MM.1S (cell line): ENCODE measurements at places on chromosomes 2 and 18.

GRCh38 chr2:118988706-118989105, 46.7 kb downstream of the MARCO start:
- DNase-seq: no peak

GRCh38 chr2:209933499-209934483, 68.6 kb upstream of the RPE start:
- no peak for DNase-seq

DNA sequence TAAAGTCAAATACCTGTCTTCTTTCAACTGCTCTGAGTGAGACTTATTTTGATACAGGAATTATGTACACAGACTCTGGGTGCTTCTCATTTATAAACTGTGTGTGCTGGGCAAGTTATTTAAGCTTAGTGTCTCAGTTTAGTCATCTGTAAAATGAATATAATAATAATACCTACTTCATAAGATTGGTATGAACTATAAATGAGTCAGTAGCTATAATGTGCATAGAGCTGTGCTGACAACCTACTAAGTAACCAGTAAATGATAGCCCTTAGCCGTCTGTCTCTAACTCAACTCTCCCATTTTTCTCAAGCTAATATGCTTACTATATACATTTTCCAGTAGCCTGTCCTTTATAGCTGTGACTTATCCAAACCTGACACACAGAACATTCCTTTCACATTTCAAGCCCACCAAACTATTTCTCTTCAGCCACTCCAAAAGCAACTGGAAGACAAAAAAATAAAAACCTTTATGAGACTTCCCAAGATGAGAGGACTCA, 319.8 kb downstream of the ETAA1 start:
- no peak for DNase-seq

- peak; percentile 64 for DNase-seq
These were observed 26.2 kb downstream of the NAB1 start for GRCh38 chr2:190674966-190675650.

DNA sequence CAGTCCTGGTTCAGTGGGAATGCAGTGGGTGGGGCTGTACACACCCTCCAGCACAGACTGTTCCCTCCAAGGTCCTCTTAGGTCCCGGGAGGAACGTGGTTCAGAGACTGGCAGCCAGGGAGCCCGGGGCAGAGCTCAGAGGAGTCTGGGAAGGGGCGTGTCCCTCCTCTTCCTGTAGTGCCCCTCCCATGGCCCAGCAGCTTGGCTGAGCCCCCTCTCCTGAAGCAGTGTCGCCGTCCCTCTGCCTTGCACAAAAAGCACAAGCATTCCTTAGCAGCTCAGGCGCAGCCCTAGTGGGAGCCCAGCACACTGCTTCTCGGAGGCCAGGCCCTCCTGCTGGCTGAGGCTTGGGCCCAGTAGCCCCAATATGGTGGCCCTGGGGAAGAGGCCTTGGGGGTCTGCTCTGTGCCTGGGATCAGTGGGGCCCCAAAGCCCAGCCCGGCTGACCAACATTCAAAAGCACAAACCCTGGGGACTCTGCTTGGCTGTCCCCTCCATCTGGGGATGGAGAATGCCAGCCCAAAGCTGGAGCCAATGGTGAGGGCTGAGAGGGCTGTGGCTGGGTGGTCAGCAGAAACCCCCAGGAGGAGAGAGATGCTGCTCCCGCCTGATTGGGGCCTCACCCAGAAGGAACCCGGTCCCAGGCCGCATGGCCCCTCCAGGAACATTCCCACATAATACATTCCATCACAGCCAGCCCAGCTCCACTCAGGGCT, 17.5 kb upstream of the FAHD2A start:
- no peak for DNase-seq

- DNase-seq: no peak
These were observed 1237.8 kb upstream of the ZEB2 start for GRCh38 chr2:145757503-145758246.

- DNase-seq: no peak
These were observed 48.4 kb downstream of the MAP2 start for GRCh38 chr2:209472112-209472832.

DNA sequence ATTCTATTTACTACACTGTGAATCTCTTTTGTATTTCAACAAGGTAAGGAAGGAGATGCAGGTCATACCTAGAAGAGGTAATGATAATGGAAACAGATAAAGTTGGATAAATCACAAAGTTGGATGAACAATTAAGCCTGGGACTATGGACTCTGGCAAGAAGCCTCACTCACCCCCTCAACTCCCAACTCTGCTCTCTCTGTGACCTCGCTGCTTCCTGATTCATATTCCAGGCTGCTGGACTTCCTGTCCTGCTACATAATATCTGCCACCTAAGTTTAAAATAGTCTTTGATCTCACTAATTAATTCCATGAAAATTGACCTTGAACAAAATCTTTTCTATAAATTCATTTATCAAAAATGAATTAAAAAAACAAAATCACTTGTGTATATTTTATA, 215.3 kb downstream of the CALCRL start:
- DNase-seq: no peak

DNA sequence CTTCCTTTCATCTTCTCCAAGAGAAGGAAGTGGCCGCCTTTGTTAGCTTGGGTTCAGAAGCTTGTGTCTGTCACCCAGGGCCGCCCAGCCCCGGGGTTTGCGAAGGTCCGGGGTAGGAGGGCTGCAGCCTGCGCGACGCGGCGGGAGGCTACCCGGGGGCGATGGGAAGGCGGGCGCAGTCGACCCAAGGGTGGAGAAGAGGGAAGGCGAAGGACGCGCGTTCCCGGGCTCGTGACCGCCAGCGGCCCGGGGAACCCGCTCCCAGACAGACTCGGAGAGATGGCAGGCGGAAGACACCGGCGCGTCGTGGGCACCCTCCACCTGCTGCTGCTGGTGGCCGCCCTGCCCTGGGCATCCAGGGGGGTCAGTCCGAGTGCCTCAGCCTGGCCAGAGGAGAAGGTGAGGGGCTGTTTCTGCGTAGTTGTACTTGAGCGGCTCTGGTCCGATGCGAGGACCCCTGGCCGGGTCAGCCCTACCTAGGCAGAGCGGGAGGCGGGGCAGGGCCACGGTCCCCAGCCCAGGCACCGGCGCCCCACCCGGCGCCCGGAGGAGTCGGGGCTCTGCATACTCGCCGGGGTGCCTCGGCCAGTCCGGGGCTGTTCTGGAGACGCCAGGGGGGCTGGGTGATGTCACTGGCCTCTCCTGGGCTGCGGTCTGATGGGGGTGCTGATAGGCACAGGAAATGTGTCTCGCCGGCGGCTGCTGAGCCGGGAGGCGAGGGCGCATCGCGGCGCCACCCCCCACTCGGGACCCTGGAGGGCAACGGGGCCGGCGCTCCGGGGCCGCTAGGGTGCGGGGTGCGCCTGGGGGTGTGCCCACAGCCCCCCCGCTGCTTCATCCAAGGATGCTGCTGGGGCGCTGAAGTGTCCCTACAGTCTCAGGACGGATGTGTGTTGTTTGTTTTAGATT, at the start of gene QPCT:
Gene QPCT (plus strand): TSS at position 178 of the 909 bp plus-strand sequence. CDS start 102 bp downstream, at position 280.
- peak; percentile 91 for DNase-seq

DNA sequence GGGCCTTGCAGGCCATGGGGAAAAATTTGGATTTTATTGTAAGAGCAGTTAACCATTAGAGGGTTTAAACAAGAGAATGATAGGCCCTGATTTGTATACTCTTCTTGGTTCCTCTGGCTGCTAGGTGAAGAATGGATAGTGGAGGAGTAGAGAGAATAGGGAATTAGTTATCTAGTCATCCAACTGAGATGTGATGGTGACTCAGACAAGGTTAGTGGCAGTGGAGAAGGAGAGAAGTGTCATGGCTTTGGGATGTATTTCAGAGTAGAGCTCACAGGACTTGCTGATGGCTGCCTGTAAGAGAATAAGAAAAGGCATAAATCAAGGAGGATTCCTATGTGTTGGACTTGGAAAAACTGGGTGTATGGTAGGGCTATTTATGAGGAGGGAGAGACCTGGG, 169.4 kb downstream of the PLCL1 start:
- no peak for DNase-seq

GRCh38 chr2:17380003-17380402, 138.2 kb downstream of the RAD51AP2 start:
- no peak for DNase-seq

DNA sequence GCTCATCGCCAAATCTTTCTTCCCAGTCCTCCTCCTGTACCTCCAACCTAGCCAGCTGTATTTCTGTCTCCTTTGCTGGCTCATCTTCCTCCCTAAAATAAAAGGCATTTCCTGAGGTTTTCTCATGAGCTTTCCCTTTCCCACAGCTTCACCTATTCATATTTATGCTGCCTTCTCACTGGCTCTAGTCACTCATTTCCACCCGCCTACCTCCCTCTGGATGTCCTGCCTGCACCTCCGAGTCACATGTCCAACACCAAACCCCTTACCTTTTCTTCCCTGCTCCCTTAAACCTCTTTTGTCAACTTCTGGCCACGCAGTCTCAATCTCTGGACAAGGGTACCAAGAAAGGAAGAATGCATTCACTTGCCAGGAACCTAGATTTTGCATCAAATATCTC, 2.8 kb downstream of the EIF2AK3 start:
- no peak for DNase-seq

DNA sequence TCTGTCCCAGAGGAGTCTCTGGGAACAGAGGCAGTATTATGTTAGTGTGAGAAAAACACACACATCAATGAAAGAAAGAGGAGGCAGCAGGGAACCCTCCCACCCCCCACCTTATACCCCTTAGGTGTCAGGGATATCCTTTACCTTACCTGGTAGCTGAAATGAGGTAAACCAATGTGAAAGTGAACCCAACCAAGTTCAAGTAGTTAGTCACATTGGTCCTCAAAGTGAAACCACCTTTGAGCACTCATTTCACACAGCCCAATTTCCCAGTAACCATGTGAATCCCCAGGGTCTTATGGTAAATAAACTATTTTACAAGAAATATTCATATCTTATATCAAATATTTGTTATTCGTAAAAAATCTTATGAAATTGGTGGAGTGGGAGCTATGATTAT, 377.8 kb downstream of the LRATD1 start:
- peak; percentile 24 for DNase-seq

- no peak for DNase-seq
These were observed 260.9 kb upstream of the CWC22 start for GRCh38 chr2:180268006-180268405.

- DNase-seq: no peak
These were observed 48.5 kb downstream of the CCDC138 start for GRCh38 chr2:108835040-108835439.

DNA sequence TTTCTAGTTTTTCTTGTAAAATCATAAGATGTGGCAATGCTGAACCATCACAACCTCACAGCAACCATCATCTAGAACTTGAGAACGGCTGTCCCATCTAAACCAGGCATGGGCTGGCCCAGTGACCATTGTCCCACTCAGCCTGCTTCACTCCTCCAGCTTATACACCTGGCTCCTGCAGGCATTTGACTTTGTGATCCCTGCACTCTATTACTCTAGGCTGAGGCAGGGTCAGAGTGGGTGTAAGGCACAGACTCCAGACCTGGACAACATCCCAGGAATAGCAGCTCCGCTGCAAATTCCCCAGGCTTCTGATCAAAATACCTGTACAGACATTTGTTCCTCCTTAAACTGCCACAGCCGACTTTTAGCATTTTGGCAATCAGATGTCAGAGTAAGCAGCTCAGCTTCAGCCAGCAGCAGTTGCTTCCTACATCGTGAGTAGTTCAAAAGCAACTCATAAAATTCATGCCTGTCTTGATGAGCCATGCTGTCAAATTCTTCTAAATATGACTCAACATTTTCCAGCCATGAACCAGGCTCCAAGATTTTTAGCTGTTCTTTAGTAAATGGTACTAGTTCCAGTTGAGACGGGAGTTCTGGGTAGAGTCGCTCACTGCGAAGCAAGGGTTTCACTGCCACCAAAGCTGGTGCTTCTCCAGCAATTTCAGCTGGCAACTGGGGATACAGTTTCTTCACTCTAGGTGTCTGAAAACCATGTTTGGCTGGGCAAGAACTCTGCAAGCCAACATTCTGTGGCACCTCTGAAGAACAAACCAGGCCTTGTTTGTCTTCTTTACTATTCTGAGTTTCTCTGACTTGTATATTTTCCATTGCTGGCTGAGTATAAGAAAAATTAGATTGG, 12.8 kb downstream of the EPG5 start:
- no peak for DNase-seq

- no peak for DNase-seq
These were observed 68.3 kb downstream of the RIF1 start for GRCh38 chr2:151478011-151478410.

DNA sequence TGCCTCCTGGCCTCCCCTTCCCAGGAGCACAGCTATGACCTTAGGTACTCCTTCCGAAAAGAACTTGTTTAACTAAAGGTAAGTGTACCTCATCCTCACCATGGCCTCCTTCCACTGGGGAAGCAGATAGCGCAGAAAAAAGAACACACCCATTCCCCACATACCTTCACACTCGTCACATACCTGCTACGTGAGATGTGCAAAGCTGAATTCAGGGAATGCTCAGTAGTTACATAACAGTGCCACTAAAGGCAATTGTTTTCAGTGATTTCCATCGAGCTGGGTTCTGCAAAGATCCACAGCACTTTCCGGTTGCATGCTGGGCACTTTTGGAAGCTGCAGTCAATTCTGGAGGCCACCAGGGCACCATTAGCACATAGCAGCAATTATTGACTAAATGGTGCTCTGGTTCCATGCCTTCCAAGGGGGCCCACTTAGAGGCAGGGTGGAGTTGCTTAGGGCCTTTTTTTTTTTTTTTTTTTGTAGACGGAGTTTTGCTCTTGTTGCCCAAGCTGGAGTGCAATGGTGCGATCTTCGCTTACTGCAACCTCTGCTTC, 41.0 kb downstream of the PAX8 start:
- DNase-seq: no peak

- DNase-seq: no peak
These were observed 1231.7 kb upstream of the ZEB2 start for GRCh38 chr2:145751629-145752028.

GRCh38 chr2:73931531-73932500, 5.1 kb downstream of the DGUOK start:
- no peak for DNase-seq

DNA sequence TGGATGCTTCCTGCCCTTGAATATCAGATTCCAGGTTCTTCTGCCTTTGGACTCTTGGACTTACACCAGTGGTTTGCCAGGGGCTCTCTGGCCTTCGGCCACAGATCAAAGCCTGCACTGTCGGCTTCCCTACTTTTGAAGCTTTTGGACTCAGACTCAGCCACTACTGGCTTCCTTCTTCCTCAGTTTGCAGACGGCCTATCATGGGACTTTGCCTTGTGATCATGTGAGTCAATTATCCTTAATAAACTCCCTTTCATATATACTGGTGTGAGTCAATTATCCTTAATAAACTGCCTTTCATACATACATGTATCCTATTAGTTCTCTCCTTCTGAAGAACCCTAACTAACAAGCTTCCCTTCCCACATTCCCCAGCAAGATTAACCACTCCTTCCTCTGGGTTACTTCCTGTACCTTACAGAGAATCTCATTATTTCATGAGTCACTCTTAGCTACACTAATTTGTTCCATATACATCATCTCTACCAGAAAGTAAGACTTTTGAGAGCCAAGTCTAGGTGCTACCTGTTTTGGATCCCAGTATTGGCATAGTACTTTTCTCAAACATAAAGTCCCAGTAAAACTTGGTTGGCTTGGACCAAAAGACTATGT, 31.3 kb upstream of the LRATD1 start:
- no peak for DNase-seq
